IPS DF 6.9 (cell line): ENCODE measurements at places on chromosomes 1 and 21.

GRCh38 chr1:218558271-218558810, 213.2 kb downstream of the TGFB2 start:
- no peak for DNase-seq

- DNase-seq: no peak
Measured at GRCh38 chr1:228210712-228211530, 3.1 kb downstream of the OBSCN start.

GRCh38 chr1:110857964-110858948, 14.7 kb upstream of the CD53 start:
- DNase-seq: no peak

- DNase-seq: no peak
Measured at GRCh38 chr1:178886551-178886950, 15.7 kb upstream of the ANGPTL1 start.

DNA sequence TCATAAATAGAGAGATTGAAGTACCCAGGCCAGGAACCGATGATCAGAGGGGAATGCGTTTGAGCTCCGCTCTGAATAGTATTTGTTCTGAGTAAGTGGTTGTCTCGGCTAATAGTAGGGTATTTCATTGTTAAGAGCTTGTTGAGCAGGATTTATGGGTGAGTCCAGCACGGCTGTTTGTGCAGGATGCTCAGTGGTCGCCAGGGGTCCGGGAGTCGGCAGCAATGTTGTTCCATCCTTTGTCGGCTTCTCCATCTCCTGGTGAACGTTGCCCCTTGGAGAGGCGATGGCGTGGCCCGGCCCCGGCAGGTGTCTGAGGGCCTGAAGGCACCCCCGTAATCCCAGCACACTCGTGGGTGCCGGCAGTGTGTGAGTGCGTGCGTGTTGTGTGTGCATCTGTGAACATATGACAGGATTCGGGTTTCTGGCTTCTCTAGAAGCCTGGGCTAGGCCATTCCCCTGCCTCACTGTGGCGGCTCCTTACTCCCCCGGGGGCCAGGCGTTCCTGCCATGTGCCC, 160.8 kb upstream of the ARHGEF16 start:
- DNase-seq: no peak

- no peak for DNase-seq
Measured at GRCh38 chr1:42419126-42419821, 36.5 kb downstream of the ZMYND12 start.

GRCh38 chr1:39733161-39733560, 5.5 kb upstream of the PPIE start:
- DNase-seq: no peak

- no peak for DNase-seq
Measured at GRCh38 chr1:113452921-113453770, 62.8 kb downstream of the MAGI3 start.

GRCh38 chr1:84691122-84691783, 992 bp upstream of the SSX2IP start:
- DNase-seq: no peak

GRCh38 chr1:180424848-180425457, 77.4 kb downstream of the ACBD6 start:
- no peak for DNase-seq

- DNase-seq: no peak
Measured at GRCh38 chr21:26157801-26158200, 12.8 kb downstream of the APP start.

DNA sequence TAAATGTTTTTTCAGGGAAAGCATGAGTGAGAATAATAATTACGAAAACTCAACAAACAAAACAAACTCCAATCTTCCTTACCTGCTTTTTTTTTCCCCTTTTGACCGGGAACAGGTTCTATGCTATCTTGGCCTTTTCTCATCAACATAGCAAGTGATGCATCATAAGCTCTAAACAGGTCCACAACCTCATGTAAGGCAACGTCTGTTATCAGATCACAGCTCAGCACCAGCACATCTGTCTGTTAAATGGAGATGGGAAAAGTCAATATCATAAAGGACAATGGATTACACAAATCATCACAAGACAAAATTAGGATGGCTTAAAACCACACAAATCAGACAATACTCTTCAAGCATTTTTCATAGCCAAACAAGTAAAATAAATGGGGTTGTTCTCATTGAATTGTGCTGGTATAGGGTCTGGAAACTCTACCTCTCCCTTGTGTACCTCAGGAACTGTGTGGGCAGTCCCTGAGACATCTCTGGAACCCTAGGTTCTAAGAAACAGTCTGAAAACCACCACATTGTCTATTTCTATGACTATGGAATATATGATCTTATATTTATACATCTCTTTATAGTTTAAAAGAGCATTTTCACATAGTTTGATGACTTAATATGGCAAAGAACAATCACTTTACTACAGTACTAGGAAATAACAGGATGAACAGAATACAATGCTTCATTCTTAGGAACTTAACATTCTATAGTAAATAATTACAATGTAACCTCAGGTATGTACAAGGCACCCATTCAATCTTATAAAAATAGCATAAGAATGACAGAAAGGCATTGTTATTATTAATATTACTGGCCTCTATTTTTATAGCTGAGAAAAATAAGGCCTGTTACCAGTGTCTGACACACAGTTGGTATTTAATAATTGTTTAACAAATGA, 44.7 kb downstream of the EIF2B3 start:
- no peak for DNase-seq

GRCh38 chr1:211687462-211688215, 12.2 kb upstream of the NEK2 start:
- no peak for DNase-seq

DNA sequence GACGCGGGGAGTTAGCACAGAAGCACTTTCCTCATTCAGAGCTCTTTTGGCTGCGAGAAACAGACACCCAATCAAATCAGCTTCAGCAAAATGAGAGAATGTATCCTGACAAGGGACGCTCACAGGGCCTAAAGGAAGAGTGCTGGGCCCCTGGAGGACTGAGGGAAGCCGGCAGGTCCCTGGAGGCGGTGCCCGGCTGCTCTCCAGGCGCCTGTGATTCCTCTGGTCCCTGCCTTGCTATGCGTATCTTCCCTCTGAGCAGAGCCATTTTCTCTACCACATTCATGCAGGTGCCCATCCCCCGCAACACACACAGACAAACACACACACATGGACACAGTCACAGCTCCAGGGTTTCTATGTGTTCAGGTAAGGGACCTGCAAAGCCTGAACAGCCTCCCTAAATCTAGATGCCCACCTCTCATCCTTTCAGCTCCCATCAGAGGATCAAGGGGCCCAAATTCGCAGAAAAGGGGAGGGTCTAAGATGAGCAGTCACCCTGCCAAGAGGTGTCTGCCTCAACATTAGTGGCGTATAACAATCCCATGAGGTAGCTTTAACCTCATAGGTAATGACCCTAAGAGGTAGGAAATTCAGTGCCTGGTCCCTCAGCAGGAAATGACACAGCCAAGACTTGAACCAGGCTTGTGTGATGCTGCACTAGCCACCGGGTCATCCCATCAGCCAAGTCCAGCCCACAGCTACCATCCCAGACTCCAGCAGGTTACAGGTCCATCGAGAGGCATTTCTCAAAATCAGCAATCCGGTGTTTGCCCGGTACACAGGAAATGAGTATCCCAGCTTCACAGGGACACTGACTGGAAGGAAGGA, 29.0 kb downstream of the PTAFR start:
- DNase-seq: no peak

- DNase-seq: no peak
Measured at GRCh38 chr1:84365225-84366221, 32.8 kb upstream of the DNASE2B start.

- no peak for DNase-seq
Measured at GRCh38 chr1:156336242-156336641, 1.9 kb downstream of the CCT3 start.

GRCh38 chr1:25675729-25676476, 59.3 kb downstream of the MAN1C1 start:
- DNase-seq: no peak

GRCh38 chr1:59831529-59831928, 16.8 kb downstream of the HOOK1 start:
- no peak for DNase-seq

GRCh38 chr1:200733907-200734306, 4.8 kb upstream of the CAMSAP2 start:
- no peak for DNase-seq

DNA sequence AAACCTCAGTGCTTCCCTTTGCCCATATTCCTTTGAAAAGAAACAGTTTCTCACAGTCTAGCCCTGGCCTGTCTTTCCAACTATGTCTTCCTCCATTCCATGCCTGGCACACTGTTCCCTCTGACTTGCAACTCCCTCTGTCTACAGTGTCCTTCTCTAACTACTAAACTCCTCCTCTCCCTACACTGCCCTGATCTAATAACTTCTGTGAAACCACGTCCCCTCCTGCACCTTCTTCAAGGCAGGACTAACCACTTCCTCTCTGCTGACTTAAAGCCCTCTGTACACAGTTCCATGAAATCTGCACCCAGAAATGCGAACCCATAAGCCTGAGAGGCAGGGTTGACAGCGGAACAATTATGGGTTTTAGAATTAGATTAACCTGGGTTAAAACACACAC, 62.2 kb upstream of the ATP1B1 start:
- no peak for DNase-seq

DNA sequence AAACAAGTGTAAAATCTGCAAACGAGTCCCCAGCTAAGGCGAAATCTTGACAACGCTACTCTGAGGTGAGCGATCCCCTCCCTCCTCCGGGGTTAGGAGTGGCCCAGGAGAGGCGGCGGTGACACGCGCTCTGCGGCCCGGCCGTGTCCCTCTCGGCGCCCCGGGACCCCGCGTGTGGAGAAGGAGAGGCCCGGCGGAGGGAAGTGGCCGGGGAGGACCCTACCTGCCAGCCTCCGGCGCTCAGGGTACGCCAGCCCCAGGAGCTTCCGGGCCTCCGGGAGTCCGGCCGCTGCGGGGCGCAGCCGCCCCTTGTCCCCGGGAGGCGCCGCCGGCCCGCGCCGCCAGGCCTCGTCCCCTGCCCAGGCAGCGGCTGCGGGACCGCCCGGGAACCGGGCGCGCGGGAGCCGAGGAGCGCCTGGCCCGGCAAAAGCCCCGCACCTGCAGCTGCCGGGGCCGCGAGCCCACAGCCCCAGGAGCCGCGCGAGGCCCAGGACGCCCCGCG, 543 bp downstream of the ABCB10 start:
- no peak for DNase-seq
